ENCODE measurements at places on chromosomes 13 and 19.

- DNase-seq: no peak
Observed at GRCh38 chr13:91882918-91883317, 484.5 kb downstream of the GPC5 start.

GRCh38 chr13:75452564-75452963 is 29.4 kb downstream of the TBC1D4 start:
- DNase-seq: no peak

DNA sequence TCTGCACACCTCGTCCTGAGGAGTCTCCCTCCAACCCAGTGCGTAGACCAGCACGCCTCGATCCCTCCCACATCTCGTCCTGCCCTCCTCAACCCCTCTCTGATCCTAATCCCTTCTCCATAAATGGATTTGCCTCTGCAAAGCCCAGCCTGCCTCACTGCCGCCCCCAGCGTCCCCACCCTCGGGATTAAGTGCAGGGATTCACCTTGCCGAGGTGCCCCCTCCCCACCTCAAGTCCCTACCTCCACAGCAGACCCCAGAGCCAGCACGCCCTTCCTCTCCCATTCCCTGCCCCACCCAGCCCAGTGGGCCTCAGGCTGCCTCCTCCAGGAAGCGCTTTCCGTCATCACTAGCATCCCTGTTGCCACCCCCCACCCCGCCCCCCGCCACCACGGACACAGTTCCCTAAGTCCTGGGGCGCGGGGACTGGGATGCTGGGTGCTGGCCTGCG is 4.0 kb downstream of the KLF16 start:
- no peak for DNase-seq

DNA sequence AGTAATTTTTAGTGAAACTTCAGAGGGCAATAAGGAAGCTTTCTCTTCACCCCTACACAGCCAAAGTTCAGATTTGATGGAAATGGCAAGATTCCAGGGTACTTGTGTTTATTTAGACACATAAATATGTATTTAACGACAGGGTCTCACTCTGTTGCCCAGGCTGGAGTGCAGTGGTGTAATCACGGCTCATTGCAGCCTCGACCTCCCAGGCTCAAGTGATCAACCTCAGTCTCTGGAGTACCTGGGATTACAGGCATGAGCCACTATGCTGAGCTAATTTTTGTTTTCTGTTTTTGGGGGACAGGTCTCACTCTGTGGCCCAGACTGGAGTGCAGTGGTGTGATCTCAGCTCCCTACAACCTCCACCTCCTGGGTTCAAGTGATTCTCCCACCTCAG is 2.0 kb upstream of the SYCE2 start:
- DNase-seq: no peak

DNA sequence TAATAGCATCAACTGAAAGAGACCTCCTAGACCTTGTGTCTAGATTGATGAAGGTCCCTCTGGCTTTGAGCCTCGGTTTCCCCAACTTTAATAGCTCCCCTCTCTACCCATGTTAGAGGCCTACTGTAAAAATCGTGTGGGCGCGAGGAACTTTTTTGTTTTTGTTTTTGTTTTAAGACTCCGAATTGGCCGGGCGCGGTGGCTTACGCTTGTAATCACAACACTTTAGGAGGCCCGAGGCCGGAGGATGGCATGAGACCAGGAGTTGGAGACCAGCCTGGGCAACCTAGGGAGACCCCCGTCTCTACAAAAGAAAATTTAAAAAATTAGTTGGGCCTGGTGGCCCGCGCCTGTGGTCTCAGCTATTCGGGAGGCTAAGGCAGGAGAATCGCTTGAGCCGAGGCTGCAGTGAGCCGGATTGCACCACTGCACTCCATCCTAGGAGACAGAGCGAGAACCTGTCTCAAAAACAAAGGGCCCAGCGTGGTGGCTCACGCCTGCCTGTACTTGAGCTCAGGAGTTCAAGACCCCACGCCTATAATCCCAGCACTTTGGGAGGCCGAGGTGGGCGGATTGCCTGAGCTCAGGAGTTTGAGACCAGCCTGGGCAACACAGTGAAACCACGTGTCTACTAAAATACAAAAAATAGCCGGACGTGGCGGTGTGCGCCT is 858 bp upstream of the PPP6R1 start:
- no peak for DNase-seq

DNA sequence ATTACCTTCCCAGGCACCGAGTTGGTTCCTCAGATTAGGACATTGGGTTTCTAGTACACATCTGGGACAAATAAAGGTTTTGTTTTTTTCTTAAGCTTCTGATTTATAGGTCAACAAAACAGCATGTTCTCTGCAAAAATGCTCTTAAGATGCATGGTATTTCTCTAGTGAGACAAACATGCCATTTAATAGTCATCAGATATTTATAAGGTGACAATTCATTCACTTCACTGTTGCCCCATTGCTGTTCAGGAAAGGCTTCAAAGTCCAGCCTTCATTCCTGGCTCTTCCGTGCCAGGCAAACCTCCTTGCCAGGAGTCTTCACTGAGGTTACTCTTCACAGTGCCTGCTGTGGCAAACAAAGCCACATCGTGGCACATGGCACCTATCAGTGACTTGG is 156.3 kb upstream of the FNDC3A start:
- DNase-seq: no peak

- DNase-seq: no peak
Observed at GRCh38 chr19:38247734-38248268, 8.4 kb downstream of the PPP1R14A start.

GRCh38 chr19:656751-657559 is 6.1 kb downstream of the RNF126 start:
- DNase-seq: no peak

DNA sequence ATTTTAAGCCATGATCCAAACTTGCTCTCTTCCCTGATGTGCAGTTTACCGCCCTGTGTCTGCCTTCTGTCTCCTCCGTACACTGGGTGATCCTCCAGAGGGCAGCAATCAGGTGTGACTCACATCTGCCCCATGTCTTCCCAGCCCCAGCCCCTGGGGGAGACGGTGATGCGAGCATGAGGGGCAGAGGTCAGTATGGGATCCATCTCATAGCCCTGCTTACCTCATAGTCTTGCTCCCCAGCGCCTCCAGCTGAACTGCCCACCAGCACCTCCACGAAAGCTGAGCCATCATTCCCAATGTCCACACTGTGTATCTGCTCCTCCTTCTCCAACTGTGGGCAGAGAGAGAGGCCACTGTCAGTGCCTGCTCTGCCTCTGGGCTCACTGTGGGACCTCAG is 14.6 kb downstream of the XRCC1 start:
- no peak for DNase-seq

DNA sequence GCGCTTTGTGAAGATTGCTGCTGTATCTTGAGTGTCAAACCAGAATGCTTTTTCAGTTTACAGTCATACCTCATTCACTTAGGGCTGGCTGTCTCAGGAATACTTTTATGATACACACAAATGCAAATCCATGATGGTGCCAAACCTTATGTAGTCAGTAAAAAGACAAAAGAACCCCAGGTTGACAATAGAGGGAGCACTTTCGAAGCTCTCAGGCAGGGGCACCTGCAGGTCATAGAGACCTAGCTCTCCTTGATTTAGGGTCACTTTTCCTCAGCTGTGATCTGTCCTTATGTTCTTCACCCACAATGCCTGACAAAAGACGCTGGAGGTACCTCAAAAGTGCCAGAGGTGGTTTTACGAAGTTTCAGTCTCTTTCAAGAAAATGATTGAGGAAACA is 172.2 kb downstream of the DNAJC15 start:
- DNase-seq: no peak

DNA sequence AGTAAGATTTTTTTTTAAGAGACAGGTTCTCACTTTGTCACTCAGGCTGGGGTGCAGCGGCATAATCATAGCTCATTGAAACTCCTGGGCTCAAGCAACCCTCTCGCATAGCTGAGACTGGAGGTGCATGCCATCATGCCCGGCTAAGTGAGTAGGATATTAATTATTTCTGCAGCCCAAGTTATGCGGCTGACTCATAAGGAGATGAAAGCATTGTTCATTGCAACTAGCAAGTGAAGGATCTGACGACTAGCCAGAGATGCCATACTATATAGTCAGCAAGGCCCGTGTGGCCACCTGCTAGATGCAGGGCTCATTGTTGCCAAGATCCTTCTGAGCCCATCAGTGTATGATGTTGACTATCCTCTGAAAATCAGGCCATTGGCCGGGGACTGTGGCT is 45.2 kb downstream of the ABCC4 start:
- no peak for DNase-seq

GRCh38 chr13:73945382-73945781 is 188.8 kb downstream of the KLF12 start:
- DNase-seq: no peak

DNA sequence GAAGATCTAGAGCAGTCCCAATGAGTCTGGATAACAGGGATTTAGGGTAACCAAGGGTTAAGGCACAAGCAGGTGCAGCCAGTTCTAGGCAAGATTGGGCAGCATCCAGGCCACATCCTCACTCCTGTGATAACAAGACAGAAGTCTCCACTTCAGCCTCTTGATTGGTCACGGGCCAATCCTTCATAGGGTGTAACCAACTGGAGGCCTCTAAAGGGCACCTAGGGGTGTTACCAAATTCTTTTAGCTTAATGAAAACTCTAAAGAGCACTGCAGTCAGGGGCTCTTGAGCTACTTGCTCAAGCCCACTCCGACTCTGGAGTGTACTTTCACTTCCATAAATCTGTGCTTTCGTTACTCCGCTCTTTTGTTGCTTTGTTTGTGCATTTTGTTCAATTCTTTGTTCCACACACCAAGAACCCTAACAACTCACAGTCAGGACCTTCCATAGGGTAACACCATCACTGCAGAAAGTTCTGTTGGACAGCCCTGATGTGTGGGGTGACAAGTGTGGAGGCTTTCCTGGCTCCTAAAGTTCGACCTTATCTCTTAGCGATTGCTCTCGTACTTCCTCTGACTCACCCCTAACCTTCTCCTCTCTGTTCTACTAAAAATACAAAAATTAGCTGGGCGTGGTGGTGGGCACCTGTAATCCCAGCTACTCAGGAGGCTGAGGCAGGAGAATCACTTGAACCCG is 36.1 kb downstream of the ZSWIM9 start:
- no peak for DNase-seq

GRCh38 chr19:42568006-42568405 is 26.7 kb downstream of the CEACAM8 start:
- no peak for DNase-seq

GRCh38 chr19:19171821-19172532 is 1.9 kb upstream of the MEF2B start:
- DNase-seq: no peak

DNA sequence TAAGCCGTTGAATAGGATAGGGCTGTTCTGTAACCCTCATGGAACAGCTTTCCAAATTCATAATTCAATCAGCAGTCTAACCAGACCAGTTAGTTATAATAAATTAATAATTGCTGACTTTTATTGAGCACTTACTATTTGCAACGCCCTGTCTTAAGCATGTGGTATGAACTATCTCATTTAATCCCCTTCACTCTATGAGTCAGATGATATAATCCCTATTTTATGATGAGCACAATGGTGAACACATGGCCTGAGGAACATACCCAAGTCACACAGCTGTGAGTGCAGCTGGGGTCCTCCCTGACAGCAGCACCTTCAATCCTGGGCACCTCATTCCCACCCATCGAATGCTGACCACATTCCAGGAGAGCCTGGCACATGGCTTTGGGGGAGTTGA is 28.0 kb upstream of the SACS start:
- DNase-seq: no peak

Measured in stimulated activated CD4-positive, alpha-beta T cell treated with anti-CD3 and anti-CD28 coated beads, TNF-alpha, amount 100 ng/mL, for 1 hour (primary cell).